ENCODE measurements at places on chromosomes 16 and 17.

GRCh38 chr17:39222151-39222550 is 3.6 kb downstream of the STAC2 start:
- no peak for DNase-seq

DNA sequence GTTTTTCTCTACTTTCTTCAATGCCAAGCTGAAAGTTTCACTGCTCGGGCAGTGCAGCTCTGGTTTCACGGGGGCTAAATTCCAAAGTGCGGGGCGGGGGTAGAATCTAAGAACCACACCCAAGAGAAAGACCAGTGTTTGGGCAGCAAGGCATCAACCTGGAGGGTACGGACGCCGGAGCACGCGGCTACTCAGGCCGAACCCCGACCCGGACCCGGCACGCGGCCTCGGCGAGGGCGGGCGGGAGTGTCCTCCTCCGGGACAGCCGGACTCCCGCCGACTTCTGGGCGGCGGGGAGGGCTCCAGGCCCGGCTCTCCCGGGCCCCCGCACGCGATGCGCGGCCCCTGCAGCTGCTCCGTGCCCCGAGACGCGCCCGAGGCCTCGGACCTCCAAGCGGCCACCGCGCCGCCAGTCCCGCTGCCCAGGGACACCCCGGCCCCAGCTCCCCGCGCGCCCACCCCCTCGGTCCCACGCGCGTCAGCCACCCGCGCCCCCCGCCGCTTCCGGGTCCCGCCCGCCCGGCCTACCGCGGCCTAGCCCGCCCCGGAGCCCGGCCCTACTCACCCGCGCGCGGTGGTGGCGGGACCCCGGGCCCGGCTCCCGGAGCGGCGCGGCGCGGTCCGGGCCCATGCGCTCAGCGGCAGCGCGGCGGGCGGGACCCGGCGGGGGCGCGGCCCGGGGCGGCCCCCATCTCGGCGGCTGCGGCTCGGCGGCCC is 561 bp downstream of the AXIN1 start:
- DNase-seq = no peak

GRCh38 chr17:36034127-36034526 is 16.4 kb upstream of the CCL23 start:
- DNase-seq = no peak

- DNase-seq = no peak
Measured at GRCh38 chr16:55954906-55955305, 79.7 kb upstream of the CES5A start.

DNA sequence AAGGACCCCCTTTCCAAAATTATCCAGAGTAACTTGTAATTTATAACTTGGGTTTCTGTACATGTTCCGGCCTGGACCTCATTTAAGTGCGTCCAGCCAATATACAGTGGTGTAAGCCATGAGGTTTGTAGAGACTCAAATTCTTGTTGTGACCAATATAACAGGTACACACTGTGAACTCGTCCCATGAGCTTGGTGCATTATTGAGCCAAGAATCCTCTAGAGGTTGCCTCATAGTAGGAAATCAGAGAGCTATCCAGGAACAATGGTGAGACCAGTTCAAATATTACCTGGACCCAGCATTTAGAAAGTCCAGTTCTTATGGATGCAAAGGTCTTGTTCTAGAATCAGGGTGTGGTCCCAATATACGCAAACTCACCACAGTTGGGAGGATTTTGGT is 138.2 kb downstream of the NPIPB5 start:
- no peak for DNase-seq

DNA sequence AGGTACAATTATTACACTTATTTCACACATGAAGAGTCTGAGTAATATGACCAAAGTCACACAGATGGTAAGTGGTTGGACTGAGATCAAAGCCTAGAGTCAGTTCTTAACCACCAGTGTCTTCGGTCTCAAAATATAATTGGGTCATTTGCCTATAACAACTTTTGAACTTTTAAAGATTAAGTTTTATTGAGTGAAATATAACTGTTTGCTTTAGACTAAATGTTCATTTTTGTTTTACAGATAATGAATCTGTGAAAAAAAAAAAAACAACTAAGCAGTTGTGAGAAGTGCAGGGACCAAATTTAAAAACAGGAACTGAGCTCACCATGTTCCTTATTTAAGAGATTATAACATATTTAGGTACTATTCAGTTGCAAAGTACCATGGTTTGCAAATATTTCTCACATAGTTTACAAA is 150.1 kb downstream of the ITFG1 start:
- no peak for DNase-seq

GRCh38 chr16:9039210-9039609 is 52.2 kb upstream of the HAPSTR1 start:
- DNase-seq = no peak

DNA sequence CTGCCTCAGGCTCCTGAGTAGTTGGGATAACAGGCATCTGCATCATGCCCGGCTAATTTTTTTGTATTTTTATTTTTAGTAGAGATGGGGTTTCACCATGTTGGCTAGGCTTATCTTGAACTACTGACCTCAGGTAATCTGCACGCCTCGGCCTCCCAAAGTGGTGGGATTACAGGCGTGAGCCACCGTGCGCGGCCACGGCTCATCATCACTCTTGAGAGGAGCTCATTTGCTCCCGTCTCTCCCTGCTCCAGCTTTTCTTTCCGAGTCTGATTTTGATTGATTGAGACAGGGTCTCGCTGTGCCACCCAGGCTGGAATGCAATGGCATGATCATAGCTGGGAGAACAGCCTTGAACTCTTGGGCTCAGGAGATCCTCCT is 12.6 kb downstream of the PGS1 start:
- no peak for DNase-seq

DNA sequence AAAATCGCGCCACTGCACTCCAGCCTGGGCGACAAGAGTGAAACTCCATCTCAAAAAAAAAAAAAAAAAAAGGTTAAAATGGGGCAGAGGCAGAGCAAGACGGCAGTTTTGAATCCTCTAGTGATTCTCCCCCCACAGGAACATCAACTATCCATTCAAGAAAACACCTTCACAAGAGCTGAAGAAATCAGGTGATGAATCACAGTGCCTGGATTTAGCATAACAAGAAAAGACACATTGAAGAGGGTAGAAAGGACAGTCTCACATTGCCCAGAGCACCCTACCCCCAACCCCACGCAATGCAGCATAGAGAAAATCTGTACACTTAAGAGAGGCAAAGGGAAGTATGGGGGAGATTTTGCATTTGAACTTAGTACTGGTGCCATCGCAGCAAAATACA is 28.8 kb upstream of the RNF43 start:
- DNase-seq = no peak

DNA sequence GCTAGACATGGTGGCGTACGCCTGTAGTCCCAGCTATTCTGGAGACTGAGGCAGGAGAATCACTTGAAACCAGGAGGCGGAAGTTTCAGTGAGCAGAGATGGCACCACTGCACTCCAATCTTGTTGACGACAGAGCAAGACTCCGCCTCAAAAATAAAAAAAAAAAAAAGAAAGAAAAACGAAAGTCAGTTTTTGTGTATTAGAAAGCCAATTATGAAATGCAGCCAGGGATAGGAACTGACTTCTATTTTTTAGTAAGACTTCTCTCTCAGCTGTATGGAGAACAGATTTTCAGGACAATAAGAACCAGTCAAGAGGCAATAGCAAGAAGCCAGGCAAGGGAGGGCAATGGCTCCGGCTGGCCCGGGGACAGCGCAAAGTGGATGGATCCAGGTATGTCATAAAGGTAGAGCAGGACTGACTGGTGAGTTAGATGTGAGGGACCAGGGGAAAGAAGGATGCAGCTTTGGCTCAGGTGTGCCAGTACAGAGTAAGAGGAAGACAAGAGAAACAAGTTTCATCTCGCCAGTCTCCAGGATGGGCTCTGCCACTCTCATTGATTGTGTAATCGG is 12.5 kb upstream of the CCL1 start:
- DNase-seq = no peak

- DNase-seq = peak; percentile 65
Measured at GRCh38 chr17:50056217-50056960, 479 bp downstream of the ITGA3 start.

DNA sequence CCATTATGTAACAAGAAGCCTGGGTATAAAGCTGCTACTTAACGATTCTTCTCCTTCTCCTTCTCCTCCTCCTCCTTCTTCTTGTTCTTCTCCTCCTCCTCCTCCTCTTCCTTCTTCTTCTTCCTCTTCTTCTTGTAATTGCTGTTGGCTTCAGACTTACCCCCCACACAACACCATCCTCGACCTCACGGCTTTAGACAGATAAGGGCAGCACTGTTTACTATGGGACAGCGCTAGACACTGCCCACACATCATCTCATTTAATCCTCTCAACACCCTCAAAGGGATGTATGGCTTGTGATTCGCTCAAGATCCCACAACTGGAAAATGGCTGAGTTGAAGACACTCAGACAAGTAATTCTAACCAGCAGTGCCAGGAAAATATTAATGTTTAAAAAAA is 60.6 kb upstream of the NOG start:
- no peak for DNase-seq

- no peak for DNase-seq
Measured at GRCh38 chr17:13593021-13593751, 8.5 kb downstream of the HS3ST3A1 start.

DNA sequence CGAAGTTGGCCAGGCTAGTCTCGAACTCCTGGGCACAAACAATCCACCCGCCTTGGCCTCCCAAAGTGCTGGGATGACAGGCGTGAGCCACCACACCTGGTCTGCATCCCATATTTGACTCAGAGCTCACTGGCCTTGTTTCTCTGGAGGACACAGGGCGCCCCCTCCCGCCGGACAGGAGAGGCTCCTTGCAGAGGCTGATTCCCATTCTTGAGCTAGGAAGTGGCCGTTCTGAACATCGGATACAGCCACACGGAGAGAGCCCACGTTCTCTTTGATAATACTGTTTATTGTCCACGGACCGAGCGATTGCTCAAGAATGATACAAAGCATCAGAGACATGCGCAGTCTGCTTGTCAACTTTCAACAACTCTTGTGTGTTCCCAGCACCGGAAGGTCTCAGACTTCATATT is 12.1 kb upstream of the USP36 start:
- no peak for DNase-seq

DNA sequence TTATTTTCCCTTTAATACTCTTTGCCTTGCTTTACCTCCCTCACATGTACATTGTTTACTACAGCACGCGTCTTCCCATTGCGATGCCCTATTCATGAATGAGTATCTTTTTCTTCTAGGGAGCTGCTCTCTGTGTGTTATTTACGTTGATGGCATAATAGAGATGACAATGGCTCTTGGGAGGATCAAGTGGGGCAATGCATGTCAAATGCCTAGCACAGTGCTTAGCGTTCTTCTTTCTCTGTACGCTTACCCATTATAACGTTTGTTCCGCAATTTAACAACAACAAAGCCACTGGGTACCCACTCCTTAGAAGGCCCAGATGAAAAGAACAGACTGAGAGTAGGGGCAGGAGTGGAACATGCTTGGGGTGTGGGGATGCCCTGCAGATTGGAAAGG is 271.6 kb upstream of the TNRC6C start:
- no peak for DNase-seq

DNA sequence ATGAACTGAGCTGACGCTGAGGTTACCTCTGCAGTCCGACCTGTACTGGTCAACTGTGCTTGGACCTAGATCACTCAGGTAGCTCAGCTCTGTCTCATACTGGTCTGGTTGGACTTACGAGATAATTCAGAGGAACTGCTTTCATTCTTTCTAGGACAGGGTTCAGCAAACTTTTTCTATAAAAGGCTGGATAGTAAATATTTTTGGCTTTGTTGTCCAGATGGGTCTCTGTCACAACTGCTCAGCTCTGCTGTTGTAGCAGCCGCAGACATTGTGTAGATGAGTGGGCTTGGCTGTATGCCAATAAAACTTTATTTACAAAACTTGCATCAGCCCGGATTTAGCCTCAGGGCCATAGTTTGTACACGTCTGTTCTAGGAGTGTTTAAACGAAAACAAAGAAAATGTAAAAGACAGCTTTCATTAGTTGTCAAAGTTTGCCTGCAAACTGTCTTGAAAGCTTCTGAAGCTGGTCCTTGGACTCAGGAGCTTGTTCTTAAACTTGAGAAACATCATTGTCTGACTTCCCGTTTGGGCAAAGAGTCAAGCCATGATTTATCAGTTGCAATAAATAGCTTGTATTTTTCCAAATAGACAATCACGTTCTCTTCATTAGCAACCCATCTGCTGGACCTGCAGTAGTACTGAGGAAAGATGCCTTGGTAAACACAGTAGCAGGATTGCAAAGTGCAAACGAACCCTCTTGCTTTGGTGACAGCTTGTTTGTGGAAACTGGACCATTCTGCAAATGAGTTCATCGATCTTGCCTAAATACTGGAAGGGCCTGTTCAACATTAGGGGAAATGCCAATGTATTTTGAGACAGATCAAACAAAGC is 253.4 kb downstream of the SNX29 start:
- DNase-seq = no peak

GRCh38 chr16:72373201-72373600 is 201.2 kb upstream of the PMFBP1 start:
- DNase-seq = no peak

GRCh38 chr17:72502371-72503341 is 381.8 kb downstream of the SOX9 start:
- no peak for DNase-seq

DNA sequence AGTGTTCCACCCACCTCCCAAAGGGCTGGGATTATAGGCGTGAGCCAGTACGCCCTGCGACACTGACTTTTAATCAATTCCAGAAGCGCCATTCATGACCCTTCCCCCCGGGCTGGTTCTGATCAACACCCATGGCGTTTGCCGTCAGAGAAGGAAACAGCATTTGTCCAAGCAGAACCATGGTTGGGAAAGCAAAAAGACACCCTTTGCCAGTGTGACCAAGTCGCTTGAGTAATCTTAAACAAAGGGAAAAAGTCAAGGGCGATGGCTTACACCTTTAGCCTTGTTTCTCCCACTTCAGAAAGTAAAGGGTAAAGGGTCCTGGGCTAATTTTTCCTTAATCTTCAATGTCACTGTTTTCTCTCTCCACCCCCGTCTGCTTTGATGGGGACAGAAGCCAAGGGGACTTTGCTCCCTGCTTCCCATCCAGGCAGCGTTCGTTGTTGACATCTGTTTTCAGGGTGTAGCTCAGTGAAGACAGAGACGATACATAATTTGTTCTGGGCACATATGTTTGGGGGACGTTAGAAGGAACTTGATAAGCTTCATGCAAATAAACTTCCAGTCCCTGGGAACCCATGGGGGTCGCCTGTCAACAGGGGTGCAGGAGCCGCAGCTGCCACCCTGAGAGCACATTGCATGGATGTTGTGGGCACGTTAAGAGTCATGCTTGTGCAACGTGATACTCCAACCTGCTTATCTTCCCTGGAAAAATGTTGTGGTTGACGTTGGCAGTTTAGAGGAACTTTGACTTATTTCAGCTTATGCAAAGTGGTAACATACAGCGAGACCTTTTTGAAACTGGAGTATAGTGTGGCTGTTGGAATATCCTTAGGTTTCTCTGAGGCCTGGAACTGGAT is 50.6 kb upstream of the TANGO6 start:
- no peak for DNase-seq

DNA sequence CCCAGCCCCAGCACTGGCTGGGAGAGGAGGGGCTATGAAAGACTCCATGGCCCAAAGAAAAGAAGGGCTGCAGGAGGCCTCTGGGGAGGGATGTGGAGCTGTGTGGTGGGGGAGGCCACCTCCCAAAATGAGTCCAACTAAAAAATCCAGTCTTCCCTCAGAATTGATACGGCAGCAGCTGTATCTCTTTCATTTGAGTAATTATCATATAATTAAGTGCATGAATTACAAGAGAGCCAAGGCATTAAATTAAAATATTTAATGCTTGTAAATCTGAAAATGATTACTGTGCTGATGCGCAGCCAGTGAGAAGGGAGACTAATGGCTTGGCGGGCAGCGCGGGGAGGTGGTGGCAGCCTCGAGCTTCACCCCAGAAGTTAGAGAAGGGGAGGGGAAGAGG is 192.8 kb downstream of the C16orf78 start:
- DNase-seq = no peak

Measured in stimulated activated CD4-positive, alpha-beta T cell treated with anti-CD3 and anti-CD28 coated beads, Interleukin-12 subunit alpha, Interleukin-12 subunit beta, amount 100 ng/mL, for 24 hours (primary cell).